CD4-positive, alpha-beta T cell treated with Interleukin-10 for 1 hour (primary cell): ENCODE measurements at places on chromosomes 7 and 10.

DNA sequence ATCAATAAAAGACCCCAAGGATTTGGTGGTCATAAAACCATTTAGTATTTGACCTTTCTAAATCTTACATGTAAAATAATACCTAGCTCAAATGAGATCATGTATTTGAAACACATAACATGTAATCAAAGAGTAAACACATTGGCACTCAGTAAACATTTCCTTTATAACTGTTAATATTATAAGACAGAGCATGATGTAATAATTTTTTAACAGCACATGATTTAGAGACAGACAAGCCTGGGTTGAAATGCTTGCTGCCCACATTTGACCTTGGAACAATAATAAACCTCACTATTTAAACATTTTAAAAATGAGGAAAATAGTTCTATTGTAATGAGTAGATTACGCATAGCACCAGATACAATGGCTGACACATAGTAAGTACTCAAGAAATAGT, 105.2 kb upstream of the GPR141 start:
- DNase-seq = no peak

GRCh38 chr10:86234107-86234506, 132.5 kb downstream of the GRID1 start:
- no peak for DNase-seq

DNA sequence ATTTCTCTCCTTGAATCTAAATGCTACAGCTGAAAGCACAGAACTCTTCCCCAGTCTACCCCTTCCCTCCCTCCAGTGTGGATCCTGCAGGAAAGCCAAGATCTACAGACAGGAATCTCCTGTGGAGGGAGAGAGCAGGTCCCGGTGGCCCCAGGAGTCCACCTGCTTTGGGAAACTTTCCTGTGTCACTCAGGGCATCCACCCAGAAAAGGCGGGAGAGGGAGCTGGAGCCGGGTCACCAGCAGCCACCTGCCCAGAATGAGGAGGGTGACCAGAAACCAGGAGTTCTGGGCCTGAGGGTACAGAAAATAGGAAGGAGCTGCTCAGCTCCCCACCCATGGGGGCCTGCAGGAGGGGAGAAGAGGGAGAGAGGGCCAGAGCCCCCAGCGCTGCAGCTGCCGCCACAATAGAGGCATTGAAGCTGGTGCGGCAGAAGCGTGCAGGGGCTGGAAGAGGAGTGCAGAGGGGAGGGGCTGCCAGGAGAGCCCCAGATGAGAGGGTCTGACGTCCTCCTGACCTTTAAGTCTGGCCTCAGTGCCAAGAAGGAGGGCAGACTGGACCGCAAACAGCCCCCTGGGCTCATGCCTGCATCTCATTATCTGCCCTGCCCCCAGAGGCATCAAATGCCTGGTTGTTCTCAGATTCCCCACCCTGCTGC, 56.3 kb upstream of the TMEM72 start:
- DNase-seq = no peak

GRCh38 chr10:125783957-125784356, 8.3 kb upstream of the MMP21 start:
- DNase-seq = no peak

DNA sequence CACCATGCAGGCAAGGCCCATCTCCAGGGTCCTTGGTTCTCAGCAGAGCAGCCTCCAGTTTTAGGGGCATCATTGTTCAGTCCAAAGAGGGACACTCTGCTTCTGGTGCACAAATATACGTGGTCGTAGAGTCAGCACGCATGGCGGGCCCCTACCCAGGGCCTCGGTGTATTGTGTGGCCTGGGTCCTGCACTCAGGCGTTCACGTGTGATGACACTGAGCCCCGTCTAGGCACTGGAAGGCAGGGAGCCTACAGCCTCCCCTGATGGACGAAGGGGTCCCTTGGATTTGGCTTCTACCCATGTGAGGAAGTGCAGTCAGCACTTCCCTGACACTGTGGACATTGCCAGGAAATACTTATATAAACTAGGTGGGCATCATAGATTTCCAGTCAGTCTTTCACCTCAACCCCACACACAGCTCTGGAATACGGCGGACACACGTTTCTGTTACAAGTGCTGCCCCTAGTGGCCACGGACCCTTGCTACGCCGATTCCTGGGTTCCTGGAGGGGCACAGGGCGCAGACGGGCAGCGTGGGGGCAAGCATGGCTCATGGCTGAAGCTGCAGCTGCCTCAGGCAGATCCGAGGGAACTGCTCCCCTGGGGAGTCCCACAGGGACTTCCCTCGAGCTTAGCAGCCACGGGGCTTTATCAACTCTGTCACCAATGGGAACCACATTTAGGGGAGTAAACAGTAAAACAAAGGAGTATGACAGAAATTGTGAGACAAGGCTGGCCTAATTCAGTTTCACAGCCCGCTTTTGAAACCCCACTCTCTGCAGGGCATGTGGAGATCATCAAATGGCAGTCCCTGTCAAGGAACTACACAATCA, 25.4 kb downstream of the AIFM2 start:
- no peak for DNase-seq

- DNase-seq = no peak
Observed at GRCh38 chr7:12360948-12361347, 42.7 kb downstream of the VWDE start.

DNA sequence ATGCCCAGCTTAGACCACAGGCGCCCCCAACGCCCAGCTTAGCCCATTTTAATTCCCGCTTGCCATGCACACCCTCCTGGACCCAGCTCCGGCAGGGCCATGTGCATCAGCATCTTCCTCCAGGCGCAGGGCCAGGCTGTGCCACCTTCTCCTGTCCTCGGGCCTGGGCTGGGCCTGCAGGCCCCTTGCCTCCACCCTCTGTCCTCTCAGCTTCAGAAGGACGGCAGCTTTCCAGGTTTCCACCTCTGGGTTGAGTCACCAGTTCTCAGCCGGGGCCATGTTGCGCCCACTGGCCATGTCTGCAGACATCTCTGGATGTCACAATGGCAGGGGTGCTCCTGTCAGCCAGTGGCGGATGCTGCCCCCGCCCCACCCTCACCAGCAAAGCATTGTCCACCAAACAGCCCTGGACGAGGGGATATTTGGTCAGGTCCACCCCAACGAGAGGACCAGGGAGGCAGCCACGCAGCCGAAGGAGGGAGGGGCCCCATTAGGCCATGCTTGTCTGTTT, 59.1 kb upstream of the NKX6-2 start:
- no peak for DNase-seq
